ENCODE measurements at places on chromosomes 3 and 15.
A peak's percentile ranks its signal among the peaks of the same experiment; 100 is the strongest.

DNA sequence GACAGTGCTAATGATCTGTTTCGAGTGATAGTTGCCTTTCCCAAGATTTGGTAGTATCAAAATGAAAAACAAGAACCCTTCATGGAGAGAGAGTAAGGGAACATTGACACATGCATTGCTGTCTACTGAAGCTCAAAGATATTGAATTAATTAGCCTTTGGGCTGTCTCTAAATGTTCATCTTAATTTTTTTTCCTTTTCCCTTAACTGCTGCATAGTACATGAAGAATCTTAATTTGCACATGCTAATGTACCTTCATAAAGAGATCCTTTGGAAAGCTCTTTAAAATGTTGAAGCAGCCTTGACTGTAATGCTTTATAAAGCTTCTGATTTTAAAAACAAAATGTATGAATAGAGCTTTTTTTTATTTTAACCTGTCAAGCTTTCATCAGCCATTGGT, 452.2 kb downstream of the TUSC7 start:
- DNase-seq, result no peak

- no peak for DNase-seq
These were observed 19.7 kb downstream of the STARD5 start for GRCh38 chr15:81304226-81304625.

- no peak for DNase-seq
These were observed 36.0 kb upstream of the CMTM8 start for GRCh38 chr3:32202496-32202895.

- no peak for DNase-seq
These were observed 3.7 kb upstream of the PRKAR2A start for GRCh38 chr3:48851407-48851806.

GRCh38 chr3:116288485-116288884, 156.8 kb downstream of the LSAMP start:
- DNase-seq, result no peak

DNA sequence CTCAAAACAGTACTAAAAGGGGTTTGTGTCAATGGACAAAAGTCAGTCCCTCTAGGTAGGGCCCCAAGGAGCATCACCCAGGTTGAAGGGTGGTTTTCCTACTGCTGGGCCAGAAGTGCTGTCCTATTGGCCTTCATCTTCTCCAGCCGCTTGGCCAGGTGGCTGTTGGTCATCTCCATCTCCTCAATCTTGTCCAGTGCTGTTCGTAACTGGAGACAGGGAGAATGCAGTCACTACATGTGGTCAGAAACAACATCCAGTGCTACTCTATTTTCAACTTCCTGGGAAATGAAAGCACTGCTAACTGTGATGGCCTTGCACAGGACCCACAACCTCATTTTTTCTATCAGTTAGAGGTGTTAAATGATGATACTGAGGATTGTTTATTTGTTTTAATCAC, 60.4 kb downstream of the MLH1 start:
- DNase-seq, result no peak

DNA sequence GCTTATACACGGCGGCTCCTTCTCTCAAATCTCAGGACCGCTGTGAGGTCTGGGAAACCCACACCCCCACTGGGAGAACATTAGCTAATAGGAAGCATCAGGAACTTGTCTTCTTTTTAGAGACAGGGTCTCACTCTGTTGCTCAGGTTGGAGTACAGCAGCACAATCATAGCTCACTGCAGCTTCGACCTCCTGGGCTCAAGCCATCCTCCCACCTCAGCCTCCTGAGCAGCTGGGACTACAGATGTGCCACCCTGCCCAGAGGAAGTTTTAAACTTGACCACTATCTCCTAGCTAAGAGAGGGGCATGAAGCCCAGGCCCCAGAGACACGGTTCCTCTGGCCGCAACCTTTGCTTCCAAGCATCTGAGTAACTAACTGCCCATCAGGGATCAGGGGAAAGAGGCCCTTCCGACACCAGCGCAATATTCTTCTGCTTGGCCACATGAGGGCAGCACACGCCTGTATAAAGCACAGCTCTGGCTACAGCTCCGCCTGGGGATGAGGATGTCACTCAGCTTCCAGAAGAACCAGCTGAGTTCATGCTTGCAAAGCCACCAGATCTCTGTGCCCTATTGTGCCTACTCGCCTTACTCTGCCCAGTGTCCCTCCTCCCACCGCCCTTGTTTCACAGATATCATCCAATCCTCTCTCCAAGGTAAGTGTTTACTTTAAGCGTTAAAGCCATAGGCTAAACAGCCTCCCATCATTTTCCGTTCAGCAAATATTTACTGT, 57.6 kb upstream of the SLC6A11 start:
- peak; percentile 1 for DNase-seq

DNA sequence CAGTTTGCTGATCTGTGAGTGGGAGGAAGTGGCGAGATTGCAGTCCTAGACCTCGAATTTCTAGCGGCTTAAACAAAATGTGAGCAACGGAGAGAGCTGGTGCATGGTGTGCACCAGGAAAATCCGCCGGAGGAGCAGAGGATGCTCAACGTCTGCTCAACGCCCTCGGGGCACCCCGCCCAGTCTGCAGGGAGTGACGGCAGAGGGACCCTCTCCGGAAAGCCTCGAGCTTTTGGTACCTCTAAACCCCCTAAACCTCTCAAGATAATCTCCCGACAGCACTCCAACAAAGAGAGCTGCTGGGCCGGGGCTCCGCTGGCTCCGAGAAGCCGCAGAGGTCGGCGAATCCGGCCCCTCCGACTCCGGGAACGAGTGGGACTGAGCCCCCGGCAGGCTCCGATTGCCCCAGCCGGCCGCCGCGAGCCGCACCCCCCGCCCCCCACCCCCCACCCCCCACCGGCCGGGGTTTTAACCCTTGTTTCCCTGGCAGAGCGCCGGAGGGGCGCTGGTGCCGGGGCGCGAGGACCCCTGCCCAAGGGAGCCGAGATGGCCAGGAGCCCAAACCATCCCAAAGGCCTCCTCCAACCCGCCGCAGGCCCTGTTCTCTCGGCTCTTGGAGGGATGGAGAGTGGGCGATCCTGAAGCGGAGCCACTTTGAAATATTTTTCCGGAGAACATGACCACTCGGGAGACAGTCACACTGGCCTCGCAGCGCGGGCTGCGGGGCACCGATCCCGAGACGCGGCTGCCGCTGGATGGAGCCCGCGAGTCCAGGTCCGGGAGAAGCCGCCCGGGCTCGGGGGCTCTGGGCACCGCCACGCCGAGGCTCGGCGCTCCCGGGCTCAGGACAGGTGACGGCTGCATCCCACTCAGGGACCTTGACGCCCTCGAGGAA, 1.5 kb downstream of the MEGF11 start:
- no peak for DNase-seq

GRCh38 chr15:65818927-65819562, 27.0 kb upstream of the DENND4A start:
- DNase-seq, result no peak

- DNase-seq, result no peak
These were observed 110.1 kb upstream of the TGFBR2 start for GRCh38 chr3:30496066-30496966.

GRCh38 chr3:60045686-60046085, 995.9 kb upstream of the CFAP20DC start:
- DNase-seq, result no peak

DNA sequence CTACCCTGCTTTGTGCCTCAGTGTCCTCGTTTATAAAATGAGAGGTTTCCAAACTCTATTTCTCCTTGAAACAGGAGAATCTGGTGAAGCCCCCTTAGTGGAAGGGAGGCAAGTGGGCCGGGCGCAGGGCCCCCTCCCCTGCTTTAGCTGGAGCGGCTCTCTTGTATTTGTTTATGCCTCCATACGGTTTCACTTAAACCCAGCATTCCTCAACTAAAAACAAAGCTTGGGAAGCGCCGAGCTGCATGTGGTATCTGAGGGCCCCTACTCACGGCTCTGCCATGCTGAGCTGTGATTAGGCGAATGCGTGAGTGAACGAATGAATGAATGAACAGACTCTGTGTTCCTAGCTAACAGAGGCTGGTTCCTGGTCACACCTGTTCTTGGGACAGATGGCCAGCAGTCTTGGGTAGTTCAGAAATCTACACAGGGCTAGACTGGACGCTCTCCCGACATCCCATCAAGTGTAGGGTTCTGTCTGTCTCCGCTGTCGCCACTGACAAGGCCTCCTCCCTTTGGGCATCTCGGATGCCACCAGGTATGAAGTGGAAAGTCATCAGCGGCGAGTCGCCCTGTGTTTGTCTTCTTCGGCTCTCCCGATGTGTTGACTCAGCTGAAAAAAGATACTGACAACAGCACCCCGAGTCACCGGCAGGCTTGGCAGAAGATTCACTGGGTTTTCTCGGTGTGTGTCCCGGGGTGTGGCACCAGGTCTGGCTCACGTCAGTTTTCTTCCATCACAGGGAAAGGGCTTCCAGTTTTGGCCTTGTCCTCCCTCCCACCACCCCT, 42.4 kb upstream of the VPS8 start:
- no peak for DNase-seq

DNA sequence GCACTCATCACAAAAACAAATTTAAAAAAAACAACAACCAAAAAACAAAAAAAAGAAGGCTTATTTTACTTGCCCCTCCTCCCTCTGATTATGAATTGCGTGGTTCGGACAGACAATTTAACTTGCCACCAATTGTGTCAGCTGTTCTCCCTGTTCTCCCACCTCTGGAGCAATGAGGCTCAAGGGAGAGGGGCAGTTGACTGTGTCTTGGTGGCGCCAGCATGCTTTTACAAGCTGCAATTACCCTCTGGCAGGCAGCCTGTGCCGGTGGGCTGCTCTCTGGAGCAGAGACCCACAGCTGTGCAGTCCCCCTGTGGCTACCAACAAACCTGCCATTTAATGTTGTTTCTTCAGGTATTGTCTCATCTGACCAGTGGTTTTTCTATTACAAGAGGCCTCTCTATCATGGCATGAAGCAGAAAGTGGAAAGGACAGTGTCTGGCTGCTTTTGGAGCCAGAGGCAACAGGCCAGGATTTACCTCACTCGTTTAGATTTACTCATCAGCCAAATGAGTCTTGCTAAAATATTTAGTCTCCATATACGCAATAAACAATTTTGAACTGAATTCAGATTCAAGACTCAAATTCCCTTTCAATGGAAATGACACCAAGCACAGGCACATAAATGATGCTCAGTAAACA, 192.0 kb upstream of the TPRG1 start:
- DNase-seq, result no peak

DNA sequence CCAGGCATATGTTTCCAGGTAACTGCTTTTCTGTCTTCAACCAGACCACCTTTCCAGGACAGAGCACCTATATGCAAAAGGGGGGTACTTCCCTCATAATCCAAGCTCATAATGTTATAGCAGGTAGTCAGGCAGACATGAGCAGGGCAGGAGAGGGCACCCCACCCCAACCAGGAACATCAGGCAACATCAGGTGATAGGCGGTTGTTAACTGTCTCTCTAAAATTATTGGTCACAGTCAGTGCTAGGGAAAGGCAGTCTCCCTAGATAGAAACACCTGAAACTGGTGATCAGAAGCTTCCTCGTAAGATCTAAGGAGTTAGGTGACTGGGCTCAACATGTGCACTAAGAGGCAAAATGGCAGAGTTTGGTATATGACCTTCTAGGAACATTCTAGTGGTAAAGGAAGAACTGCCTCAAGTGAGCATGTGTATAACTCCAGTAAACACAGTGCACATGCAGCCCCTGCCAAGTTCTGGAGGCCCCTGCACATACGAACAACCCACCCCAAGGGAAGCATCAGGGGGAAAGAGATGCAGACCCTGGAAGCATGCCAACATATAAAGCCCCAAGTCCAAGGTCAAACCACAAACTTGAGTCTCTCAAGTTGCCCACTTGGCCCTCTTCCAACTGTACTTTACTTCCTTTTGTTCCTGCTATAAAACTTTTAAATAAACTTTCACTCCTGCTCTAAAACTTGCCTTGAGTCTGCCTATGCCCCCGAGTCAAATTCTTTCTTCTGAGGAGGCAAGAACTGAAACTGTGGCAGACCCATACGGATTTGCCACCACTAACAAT, 270.9 kb downstream of the ULK4 start:
- DNase-seq, result no peak

DNA sequence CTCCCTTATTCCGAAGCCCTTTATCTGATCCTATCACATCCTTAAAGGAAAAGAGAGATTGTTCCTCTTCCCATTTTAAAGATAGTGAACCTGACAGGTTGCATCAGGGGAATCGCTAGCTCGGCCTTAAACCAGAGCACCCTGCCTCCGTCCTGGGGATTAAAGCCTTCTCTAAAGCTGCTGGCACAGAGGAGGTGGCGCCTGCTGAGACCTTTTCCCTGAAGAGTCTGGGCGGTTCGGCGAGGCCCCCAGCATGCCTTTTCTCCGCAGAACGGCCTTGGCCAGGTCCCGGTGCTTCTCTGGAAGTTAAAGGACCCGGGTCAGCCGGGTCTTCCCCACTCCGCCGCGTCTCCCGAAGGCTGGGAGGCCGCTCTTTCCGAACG, 593 bp downstream of the FAM219B start:
- DNase-seq, result no peak

DNA sequence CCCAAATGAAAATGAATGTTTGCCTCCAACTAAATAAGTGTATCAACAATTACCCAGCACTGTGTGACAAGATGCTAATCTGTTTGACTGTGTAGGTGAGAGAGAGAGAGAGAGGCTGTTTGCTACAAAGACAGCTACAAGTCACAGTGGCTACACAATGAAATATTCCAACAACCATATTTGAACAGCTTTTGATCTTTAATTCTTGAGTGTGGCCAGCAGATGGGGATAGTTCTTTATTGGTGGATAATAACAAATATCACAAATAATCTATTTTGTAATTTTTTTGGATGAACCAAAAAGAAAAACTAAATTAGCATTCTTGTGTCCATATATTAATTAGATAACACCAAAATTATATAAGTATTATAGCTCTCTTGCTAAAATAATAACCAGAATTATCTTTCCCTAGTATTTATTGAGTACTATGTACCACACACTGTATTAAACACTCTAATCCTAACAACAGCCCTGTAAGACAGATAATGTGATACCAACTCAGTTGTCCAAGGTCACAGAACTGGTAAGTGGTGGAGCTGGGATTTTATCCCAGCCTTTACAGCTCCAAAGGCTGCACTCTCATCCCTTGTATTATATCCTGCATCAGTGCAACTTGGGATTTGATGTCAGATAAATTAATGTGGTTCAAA, 61.9 kb upstream of the C3orf80 start:
- DNase-seq, result no peak

DNA sequence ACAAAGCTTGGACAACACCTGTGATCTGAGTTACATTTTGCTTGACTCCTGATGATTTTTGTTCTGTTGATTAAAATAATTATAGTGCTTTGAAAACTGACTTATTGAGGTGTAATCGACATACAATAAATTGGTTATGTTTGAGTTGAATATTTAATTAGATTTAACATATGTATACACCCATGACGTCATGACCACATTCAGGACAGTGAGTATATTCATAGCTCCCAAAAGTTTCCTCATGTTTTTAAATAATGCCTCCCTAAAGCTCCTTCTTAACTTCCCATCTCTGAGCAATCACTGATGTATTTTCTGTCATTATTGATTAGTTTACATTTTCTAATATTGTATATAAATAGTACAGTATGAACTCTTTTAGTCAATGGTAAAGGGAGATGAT, 801.2 kb downstream of the PDCD6IP start:
- no peak for DNase-seq

- no peak for DNase-seq
These were observed 29.5 kb upstream of the SNRK start for GRCh38 chr3:43256714-43257461.

GRCh38 chr3:197268294-197268693, 30.1 kb downstream of the DLG1 start:
- no peak for DNase-seq

- DNase-seq, result no peak
These were observed 163.0 kb upstream of the SLC2A2 start for GRCh38 chr3:171189394-171190080.
